NCI-H1092 (cell line): ENCODE measurements at places on chromosomes 16 and 17.
A peak's percentile ranks its signal among the peaks of the same experiment; 100 is the strongest.

DNA sequence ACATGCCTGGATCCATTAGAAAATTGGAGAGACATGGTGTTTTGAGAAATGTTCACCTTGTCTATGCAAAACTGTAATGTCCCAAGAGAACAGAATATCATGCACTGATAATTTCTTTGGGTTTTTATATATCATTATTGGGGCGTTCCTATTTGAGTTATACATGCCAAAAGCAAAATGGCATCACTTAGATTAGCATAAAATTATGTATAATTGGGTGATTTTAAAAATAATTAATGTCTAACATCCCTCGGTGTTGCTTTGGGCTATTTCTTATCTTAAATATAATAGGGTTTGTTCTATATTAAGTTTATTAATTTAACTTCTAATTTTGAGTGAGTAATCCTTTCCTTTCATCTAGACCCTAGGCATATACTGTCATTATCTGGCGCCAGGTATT is at the start of gene KRT28:
Gene KRT28, minus strand, starts transcription at position 101 of the 400 bp plus-strand sequence. Its CDS starts 66 bp downstream, at position 35.
- DNase-seq: no peak

DNA sequence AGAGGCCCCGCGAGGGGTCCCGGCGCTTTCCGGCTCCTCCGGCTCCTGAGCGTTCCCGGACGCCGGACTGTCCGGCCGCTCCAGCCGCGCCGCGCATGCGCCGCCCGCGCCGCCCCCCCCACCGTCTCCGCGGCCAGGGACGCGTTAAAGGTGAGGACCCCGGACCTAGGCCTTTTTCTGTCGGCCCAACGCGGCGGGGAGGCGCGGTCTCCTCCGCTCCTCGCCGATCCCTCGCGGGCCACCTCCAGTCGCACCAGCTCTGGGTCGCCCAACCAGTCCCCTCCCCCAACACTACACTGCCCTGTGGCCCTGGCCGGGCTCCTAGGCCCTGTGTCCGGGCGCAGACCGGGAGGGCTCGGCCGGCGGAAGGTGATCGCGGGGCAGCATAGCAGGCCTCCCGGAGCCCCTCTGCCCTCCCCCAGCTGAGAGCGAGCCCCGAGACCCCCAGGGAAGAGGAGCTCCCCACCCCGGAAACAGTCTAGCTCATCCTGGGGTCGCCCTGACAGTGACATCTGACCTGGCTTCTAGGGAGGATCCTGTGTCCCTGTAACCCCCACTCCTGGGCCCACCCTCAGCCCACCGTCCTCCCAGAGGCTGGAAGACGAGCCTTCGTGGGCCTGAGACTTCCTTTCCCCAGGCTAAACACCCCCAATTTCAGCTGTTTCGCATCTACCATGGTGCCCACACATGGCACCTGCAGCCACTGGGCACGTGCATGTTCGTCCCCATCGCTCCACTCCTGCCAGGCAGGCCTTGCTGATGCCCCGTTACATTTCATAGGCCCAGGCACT is 14.7 kb upstream of the BCAR1 start:
- DNase-seq: peak; percentile 45

GRCh38 chr16:86834451-86835035 is 256.2 kb downstream of the FOXL1 start:
- DNase-seq: no peak

DNA sequence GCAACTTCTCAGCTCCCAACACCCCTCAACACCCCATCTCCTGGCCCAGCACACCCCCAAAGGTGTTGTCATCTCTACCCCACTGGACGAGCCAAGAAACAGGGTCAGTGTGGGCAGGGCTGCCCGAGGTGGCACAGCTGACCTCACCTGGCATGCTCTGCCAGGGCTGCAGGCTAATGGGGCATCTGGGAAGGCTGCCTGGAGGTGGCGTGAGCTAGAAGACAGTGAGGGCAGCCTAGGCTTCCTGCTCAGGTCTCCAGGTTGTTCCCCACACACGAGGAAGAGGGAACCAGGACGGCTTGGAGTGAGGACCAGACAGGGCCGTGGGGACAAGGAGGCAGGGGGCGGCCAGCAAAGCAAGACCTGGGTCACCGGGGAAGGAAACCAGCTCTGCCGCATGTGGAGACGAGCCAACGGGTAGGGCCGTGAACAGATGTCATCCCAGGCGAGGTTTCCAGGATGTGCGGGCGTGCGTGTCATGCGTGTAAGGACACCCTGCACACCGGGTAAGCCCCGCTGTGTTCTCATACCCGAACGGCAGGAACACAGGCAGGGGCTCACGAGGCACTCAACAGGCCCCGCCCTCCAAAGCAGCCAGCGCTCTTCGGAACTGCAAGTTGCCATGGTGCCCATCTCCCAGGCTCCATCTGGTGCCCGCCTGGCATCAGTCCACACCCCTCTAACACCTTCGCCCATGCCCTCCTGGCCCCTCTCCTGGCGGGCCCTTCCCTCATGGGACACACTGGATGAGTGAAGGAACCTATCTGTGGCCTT is 29.6 kb upstream of the PVALEF start:
- DNase-seq: peak; percentile 80

DNA sequence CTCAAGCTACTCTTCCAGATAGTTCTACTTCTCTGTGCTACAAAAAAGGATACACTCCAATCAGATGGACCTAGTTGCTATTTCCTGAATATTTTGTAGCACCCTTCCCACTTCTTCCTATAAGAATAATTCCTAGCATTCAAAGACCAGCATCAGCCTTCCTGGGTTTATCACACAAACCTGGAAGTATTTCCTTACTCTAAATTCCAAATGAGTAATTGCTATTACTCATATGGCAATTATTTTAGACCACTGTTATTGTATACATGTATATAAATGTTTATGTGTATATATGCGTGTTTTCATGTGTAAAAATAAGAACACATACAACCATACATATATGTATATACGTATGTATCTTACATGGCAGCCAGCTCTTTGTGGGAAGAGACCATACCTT is 130.6 kb downstream of the MYO1D start:
- no peak for DNase-seq

- no peak for DNase-seq
Measured at GRCh38 chr16:66746682-66747081, 4.7 kb downstream of the DYNC1LI2 start.

GRCh38 chr17:61247439-61247838 is 152.2 kb upstream of the TBX2 start:
- DNase-seq: no peak

DNA sequence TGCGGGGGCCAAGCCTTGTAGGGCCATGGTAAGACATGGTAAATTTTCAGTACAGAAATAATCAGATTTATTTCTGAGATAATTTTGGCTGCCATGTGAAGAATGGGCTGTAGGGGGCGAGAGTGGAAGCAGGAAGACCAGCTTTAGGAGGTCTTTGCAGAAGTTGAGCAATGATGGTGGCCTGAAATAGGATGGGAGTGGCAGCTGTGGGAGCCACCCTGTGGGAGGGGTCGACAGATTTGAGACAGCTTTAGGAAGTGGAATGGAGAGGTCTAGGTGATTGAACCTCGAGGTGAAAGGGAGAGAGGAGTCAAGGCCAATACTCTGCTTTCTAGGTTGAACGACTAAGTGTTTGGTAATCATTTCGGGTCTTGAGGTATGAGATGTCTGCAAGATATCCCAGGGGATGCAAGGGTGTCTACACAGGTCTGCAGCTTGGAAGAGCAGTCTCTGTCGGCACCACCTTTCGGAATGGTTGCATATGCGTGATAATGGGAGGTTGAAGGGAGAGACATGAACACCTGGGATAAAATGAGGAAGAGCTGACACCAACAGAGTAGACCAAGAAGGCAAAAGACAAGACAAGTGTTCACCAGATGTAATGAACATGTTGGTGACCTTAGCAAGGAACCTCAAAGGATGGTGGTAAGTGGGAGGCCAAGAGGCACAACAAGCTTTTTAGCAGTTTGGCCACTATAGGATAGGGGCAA is 4.2 kb upstream of the ATXN7L3 start:
- peak; percentile 15 for DNase-seq

DNA sequence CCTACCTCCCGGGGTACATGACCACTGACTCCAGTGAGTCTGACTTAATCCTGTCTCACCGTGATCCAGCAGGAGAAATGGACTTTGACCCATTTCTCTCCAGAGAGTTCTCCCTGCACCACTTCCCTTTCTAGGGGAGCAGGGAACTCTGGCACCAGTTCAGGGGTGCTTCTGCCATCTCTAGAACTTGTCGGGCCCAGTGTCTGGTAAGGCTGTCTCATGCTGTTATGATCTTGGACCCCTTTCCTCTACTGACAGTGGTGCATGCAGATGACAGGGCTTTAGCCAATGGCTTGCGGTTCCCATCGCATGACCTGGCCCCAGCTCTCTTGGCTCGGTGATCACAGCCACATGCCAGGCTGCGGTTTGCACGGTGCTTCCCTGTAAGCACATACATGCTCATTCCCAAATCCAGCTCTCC is 62.0 kb downstream of the SLC39A11 start:
- DNase-seq: no peak

DNA sequence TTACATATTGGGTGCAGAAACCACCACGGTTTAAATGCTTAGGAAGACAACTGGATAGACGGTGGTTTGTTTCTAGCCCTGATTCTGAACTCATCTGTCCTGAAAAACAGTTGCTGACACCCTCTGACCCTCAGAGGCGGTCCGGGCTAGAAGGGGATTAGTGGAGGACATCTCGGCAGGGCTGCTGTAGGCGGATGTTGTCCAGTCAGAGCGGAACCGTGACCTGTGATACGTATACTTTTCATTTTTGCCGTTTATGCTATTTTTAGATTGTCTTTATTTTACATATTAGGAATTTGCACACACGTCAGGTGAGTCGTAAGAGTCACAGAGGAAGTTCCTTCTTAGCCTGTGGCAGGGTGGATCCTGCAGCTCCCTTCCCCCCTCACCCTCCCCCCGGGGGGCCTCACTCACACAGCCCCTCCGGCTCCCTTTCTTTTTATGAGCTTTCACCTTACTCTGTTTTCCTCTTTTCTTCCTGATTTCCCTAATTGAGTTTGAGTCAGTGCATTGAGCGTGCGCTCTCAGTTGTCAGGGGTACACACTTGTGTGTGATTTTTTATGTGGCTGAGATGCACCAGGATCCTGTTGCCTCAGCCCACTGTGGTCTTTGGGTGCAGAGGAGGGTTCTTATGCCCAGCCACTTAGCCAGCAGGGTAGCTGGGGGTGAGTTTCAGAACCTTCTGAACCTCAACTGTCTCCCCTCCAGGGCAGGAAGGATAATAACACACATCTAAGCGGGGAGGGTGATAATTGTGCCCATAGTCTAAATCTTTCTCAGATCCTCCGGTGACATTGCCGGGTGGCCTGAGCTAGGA is 211.1 kb upstream of the CHMP6 start:
- no peak for DNase-seq

- no peak for DNase-seq
Measured at GRCh38 chr17:62760945-62761267, 47.2 kb downstream of the MARCHF10 start.

DNA sequence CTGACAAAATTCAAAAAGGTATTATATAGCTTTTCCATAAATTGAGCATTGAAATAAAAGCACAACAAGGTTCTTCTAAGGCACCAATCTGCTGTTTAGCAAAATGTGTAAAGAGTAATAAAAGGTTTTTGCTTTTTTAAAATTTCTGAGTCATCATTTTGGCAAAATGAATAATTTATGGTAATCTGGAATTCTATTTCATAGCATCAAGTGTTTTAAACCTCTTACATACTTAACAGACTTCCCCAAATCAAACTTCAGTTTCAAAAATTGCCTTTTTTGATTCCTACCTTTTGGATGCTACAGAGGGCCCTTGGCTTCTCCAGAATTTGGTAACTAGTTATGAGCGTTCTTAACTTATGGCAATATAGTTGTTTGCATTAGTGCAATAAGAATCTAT is 154.0 kb upstream of the ELAC2 start:
- no peak for DNase-seq

DNA sequence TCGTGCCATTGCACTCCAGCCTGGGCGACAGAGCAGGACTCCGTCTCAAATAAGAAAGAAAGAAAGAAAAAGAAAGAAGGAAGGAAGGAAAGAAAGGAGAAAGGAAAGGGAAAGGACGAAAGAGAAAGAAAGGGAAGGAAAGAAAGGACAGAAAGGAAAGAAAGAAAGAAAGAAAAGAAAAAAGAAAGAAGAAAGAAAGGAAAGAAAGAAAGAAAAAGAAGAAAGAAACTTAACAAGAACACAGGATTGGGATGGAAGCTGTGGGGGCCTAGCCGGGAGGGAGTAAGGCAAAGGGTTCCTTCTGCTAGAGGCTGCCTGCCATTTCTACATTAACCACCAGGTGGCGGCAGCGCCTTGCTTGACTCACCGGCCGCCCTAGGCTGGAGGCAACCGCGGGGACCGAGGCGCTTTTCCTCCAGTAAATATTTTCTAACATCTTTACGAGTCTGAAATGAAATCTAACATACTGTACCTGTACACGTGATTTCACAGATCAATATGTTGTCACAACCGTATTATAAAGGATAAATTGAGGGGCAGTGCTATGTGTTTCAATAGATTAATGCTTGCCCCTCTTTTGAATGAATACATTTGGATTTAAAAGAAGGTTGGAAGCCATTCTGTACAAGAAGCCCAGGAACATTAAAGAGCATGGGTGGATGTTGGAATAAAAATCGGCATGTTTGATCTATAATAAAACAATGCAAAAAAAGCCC is 6.1 kb downstream of the GJD3 start:
- DNase-seq: peak; percentile 82

GRCh38 chr16:20867585-20867984 is 32.6 kb downstream of the DCUN1D3 start:
- no peak for DNase-seq

DNA sequence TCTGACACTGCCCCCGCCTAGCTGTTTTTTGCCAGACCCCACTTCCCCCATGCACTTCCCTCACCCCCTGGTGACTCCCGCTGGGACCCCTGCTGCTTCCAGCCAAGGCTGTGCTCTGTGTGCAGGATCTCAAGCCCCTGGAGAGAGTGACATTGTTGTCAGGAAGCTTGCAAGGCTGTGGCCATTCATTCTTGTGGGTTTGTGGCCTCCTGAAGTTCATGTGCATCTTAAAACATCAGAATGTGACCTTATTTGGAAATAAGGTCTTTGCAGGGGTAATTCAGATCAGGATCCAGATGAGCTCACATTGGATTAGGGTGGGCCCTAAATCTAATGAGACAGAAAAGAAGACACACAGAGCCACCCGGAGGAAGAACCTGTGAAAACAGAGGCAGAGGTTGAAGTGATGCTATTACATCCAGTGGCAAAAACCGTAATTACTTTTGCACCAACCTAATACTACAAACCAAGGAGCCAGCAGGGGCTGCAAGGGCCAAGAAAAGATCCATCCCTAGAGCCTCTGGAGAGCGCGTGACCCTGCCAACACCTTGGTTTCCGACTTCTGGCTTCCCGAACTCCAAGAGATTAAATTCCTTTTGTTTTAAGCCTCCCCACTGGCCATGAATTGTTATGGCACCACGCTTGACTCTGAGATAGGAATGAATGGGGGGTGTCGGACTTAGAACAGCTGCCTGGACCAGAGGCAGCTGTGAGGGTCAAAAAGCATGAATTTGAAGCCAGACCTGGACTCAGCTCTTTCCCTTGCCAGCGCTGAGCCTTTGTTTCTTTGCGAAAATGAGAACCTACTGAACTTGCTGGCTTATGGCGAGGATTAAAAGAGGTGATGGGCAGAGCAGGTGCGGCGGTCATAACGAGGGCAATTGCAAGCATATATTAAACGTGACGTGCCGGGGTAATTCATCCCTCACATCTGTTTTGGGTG is 75.5 kb downstream of the BMERB1 start:
- DNase-seq: no peak

GRCh38 chr17:62164747-62165722 is 100.0 kb upstream of the MED13 start:
- DNase-seq: no peak
